ENCODE measurements at places on chromosomes 16 and 17. TPM values are rescaled to one million over a fixed set of nuclear protein-coding genes. Genes with fewer than 3 reads are reported as not detected.

Gene PTGES3L
- total RNA-seq, result 1.0 TPM

Gene GDPD3
- 23.2 TPM for total RNA-seq

Gene PRPSAP2
- 37.0 TPM for total RNA-seq

Gene NXN
- 65.1 TPM for total RNA-seq

Gene GNGT2
- total RNA-seq, result 0.34 TPM

Gene MPO
- not detected for total RNA-seq

Gene LAT
- total RNA-seq, result 8.5 TPM

Gene AOC2
- 3.4 TPM for total RNA-seq

Gene CCL16
- total RNA-seq, result not detected

Gene CCDC182
- not detected for total RNA-seq

Gene TEX19
- total RNA-seq, result 0.14 TPM

Gene DPEP2
- not detected for total RNA-seq

Gene SMIM5
- 9.3 TPM for total RNA-seq

Gene FBXW10
- total RNA-seq, result 0.22 TPM

Gene TBX2
- 55.9 TPM for total RNA-seq

Gene ARHGAP44
- 10.9 TPM for total RNA-seq
